ENCODE measurements at places on chromosomes 1 and 21. TPM values are rescaled to one million over a fixed set of nuclear protein-coding genes. Genes with fewer than 3 reads are reported as not detected.
A peak's percentile ranks its signal among the peaks of the same experiment; 100 is the strongest.

DNA sequence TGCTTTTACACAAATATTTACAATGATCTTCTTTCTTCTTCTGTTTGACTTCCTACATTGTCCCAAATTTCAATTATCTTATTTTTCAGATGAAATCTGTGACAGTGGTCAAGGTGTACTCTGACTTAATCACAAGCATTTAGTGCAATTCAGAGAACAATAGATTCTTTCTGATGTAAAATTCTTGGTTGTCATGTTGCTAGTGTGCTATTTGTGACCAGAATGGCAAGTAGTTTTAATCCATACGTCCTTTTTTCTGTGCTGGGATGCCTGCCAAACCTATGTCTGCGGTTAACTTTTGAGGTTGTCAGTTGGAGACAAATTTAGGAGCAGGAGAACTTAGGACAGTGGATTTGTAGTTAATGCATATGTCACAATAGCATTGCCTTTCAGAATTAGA is 31.0 kb downstream of the NCAM2 start:
- DNase-seq = no peak

DNA sequence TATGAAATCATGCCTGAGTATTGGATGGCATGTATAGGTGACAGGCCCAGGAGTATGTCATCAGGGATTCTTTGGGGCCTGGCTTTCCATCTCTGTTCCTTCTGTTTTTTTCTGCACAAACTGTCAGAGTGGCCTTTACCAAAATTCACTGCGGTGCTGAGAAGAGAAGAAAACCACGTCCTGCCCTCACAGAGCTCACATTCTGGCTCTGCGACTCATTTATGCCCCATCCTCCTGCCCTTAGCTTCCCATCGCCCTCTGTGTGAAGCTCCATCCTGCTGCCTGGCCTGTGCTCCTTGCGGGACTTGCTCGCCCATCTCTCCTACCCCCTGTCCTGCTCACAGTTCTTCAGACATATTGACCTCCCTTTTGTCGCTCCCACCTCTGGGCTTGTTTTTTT is 73.4 kb downstream of the HUNK start:
- no peak for DNase-seq

DNA sequence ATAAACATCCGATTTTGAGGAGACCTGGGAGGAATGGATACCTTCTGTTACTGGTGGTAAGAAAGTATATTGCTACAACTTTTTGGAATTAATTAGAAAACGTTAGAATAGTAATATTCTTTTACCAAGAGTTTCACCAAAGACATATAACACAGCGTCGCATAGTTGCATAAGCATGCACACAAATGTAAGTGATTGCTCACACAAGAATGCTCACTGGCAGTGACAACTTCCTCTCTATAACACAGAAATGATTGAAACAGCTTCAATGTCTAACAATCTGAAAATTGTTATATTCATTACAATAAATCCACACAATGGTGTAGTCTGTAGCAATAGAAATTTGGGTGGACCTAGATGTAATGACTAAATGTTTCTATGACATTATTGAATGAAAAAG is 998.6 kb downstream of the TTLL7 start:
- DNase-seq = no peak

DNA sequence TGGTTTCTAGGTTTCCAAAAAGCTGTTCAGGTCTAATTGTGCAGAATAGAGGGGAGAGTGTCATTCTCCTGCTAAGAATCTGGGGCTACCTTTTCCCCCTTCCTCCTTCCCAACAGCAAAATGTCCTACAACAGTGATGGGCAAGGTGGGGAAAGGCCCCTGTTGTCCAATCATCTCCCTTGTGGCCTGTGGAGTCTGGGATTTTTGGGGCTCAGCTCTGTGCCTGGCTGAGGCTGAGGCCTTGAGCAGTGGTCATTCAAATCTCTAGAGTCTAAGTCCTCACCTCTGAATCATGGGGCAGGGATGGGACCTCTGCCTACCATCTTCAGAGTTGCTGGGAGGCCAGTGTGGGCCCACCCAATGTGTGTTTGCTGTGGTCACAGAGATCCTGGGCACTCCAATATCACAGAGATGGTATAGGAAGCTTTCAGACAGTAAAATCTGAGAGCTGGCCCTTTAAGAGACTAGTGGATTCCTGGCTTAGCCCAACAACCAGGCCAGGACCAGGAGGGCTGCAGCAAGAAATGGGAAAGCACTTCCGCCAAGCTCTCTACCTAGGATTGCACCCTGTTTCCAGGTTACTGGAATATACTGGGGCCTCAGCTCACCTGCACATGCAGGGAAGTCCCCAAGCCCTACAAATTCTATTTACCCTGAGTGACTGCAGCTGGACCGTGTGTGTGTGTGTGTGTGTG is 28.5 kb upstream of the TENT5C start:
- no peak for DNase-seq

GRCh38 chr1:200968469-200969410 is 54.8 kb downstream of the KIF21B start:
- no peak for DNase-seq

DNA sequence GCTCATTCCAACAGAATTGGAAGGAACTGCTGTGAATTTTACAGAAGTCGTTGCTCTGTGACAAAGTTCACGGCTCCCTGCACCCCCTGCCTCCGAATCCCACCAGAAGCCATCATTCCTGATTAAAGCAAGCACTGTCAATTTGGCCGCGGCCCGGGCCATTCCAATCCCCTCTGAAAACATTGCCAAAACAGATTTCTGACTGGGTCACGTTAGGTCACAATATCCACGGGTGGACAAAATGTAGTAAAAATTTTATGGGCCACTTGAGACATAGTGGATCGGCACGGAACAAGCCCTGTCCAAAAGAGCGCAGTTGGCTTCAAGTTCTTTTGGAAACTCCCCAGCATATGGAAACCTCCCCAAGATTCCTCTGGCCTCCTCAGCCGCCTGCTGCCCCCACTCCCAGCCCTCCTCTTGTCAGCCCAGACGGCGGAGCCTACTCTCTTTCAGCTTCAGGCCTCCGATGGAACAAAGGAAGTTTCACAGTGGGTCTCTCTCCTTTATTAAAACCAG is 67.2 kb upstream of the IFNAR2 start:
- no peak for DNase-seq

GRCh38 chr1:171742577-171742922 is 685 bp upstream of the VAMP4 start:
- no peak for DNase-seq

GRCh38 chr21:45200581-45201296 is 87.0 kb downstream of the POFUT2 start:
- no peak for DNase-seq

- DNase-seq = no peak
Measured at GRCh38 chr1:172970186-172970585, 80.6 kb downstream of the TNFSF18 start.

- DNase-seq = no peak
Measured at GRCh38 chr1:229608590-229608989, 17.3 kb downstream of the TAF5L start.

DNA sequence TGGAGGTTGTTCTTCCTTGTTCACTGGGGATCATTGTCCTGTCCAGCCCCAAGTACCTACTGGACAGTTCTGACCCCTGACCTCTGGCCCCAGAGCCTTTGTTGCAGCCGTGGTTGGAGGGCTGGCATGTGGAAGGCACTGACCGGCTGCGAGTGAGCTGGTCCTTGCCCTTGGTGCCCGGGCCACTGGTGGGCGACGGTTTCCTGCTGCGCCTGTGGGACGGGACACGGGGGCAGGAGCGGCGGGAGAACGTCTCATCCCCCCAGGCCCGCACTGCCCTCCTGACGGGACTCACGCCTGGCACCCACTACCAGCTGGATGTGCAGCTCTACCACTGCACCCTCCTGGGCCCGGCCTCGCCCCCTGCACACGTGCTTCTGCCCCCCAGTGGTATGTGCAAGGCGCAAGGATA is 11.4 kb downstream of the TIE1 start:
- DNase-seq = no peak

DNA sequence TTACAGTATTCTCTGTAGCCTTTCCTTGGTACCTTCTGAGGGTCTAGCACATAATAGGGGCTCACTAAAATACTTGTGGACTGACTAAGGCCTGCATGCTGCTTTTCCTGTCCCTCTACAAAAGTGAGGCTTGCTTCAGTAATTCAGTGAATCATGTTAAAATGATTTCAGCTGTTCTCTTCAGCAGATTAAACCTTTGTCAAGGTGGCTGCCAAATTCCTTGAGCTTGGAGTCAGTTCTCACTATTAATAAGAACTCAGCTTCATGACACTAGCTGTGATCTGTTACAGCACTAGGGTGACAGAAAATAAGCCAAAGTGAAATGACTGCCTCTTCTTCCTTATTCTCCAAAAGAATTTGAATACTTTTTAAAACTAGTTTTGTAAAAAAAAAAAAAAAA is 128.8 kb downstream of the KCNN3 start:
- DNase-seq = no peak

GRCh38 chr1:162463021-162463420 is 34.6 kb upstream of the UHMK1 start:
- DNase-seq = no peak

- no peak for DNase-seq
Measured at GRCh38 chr21:42561762-42562650, 48.4 kb downstream of the SLC37A1 start.

DNA sequence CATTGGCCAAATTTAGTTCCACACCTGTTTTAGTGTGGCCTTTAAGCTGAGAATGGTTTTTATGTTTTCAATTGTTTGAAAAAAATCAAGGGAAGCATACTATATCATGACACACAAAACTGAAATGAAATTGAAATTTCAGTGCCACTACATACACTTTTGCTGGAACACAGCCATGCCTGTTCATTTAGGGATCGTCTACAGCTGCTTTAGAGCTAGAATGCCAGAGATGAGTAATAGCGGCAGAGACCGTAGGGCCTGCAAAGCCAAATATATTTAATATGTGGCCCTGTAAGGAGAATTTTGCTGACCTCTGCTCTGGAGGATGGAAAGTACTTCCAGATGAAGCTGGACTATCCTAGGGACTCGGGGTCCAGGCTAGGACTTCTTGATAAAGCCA is 62.5 kb upstream of the LYST start:
- no peak for DNase-seq

GRCh38 chr21:44564886-44565598 is 6.4 kb upstream of the KRTAP10-3 start:
- DNase-seq = no peak

GRCh38 chr21:28138272-28138671 is 854.4 kb downstream of the LTN1 start:
- peak; percentile 62 for DNase-seq

- no peak for DNase-seq
Measured at GRCh38 chr1:12047120-12047876, 15.8 kb upstream of the TNFRSF8 start.

FMO4 gene
- polyA plus RNA-seq = 4.2 TPM

LMX1A gene
- not detected for polyA plus RNA-seq

CFHR5 gene
- polyA plus RNA-seq = not detected

ZBTB8A gene
- polyA plus RNA-seq = 5.4 TPM

CLCA1 gene
- polyA plus RNA-seq = not detected

CELF3 gene
- not detected for polyA plus RNA-seq

COL16A1 gene
- 88.3 TPM for polyA plus RNA-seq

Data from BJ (cell line).